ENCODE measurements at places on chromosomes 3 and 15.

DNA sequence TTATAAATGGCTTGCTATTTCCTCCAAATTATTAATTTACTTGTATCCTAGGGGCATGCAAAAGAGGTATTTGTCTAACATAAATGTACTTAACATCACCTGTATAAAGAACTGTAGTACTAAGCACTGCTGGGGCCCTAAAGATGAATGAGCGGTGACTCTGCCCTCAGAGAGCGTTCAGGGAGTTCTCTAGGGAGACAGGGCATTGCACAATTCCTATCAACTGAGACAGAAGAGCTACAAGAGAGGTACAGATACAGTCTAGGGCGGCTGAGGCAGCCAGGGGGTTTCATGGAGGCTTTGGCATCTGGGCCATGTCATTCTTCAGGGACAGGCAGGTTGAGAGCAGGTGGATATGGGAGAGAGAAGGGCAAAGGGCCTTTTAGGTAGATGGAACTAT lies 39.9 kb upstream of the PARL start:
- no peak for DNase-seq

DNA sequence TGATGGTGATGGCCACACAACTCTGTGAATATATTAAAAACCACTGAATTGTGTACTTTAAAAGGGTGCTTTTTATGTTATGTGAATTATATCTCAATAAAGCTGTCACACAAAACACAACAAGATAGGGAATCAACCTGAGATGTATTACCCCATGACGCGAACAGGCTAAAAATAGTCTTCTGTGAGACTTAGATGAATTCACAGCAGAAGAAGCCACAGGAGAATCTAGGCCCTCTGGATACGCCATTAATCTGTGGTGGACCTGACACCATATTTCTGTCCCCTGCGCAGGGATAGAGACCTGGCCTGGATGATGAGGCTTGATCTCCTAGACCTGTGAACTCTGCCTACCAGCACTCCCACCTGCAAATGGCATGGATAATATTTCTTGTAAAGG lies 146.0 kb upstream of the HACD2 start:
- DNase-seq = no peak

DNA sequence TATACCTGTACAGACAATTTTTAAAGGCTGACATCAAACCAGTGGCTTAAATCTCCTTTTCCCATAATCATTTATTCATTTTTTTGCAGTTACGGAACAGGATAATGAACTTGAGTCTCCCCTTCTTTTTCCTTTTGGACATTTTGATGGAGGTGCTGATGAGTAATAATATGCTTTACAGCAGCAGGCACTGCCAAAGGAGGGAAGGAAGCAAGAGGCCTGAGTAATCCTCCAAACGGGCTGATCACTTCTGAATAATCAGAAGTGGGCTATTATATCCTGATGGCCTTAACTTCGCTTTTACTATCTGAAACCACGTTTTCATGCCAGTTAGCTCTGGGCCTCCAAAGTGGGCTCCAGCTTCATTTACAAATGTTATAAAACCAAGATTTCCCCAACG lies 527.2 kb downstream of the FOXP1 start:
- DNase-seq = no peak

DNA sequence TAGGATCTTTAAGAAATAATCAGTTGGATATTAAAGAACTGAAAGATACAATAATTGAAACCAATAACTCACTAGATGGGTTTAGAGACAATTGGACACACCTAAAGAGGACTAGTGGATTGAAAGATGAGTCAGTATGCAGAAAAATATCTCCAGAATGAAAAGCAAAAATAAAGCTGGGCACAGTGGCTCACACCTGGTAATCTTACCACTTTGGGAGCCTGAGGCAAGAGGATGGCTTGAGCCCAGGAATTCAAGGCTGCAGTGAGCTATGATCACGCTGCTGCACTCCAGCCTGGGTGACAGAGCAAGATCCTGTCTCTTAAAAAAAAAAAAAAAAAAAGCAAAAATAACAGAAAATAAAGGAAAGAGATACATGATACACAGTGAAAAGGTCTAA lies 37.4 kb upstream of the CCDC174 start:
- DNase-seq = no peak

GRCh38 chr3:50125541-50126286 lies 29.4 kb upstream of the SEMA3F start:
- no peak for DNase-seq

- DNase-seq = no peak
These were observed 150.7 kb upstream of the TLE3 start for GRCh38 chr15:70248116-70249025.
